Substantia nigra (tissue), 51 donors: ENCODE measurements at places on chromosomes 5 and 9.

GRCh38 chr9:124284237-124284831, 26.6 kb downstream of the NEK6 start:
- DNase-seq = no peak

- DNase-seq = no peak
Measured at GRCh38 chr9:126682928-126683697, 69.4 kb downstream of the LMX1B start.

DNA sequence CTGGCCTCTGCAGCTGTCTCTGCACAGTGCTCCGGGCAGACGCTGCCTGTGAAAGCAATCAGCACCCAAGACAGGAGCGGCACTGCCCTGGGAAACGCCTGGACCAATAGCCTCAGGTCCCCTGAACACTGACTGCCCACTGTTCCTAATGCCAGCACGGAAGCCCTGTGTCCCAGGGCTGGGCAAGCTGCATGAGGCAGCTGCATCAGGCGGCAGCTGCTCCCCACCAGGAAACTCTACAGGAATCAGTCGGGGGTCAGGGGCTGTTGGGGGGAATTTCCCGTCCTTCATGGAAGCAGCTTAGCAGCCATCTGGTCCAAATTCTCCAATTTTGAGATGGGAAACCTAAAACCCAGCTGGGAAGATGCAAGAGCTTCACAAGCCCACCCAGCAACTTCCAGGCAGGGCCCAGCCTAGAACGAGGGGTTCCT, 118.6 kb downstream of the VAV2 start:
- DNase-seq = no peak

GRCh38 chr5:80438739-80439138, 30.9 kb downstream of the ZFYVE16 start:
- DNase-seq = no peak

- DNase-seq = no peak
Measured at GRCh38 chr5:134813407-134813806, 32.4 kb upstream of the C5orf24 start.
